C1 segment of cervical spinal cord (tissue), 14 donors: ENCODE measurements at places on chromosomes 4 and X.

DNA sequence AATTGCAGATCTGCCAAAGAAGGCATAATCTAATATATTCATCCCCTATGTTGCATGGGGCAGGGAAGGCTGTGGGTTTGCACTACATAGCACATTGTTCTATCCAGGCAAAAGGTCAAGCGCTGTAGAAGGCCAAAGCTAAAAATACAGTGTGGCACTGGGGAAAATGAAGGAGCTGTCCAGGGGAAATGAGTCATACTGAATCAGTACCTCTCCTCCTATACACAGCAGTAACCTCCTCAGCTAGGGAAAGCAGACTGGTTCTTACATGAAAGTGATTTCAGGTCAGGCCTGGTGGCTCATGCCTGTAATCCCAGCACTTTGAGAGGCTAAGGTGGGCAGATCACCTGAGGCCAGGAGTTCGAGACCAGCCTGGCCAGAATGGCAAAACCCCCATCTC lies 31.0 kb upstream of the SLC25A4 start:
- no peak for DNase-seq

DNA sequence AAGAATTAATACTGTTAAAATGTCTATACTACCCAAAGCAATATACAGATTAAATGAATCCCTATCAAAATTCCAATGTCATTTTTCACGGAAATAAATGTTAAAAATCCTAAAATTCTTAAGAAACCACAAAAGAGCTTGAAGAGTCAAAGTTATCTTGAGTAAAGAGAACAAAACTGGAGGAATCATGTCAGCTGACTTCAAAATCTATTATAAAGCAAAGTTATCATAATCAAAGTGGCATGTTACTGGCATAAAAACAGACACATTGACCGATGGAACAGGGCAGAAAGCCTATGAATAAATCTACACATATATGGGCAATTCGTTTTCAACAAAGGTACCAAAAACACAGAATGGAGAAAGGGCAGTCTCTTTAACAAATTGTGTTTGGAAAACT lies 579.0 kb downstream of the INPP4B start:
- DNase-seq = no peak

DNA sequence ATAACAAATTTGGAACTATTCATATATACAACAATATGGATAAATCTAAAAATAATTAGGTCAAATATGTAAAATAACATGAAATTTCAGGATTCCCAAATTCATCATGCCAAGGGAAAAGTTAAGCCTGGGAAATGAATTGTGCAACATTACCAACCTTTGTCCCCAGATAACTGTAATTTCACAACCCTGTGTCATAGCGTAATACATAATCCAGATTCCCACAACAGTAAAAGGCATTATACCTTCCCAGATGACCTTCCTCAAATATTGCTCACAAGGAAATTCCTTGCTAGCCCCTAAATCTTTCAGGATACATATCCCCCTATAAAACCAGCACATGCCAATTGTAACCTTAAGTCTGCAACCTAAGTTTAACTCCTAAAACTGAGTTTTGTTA lies 32.9 kb upstream of the RAB40A start:
- no peak for DNase-seq

DNA sequence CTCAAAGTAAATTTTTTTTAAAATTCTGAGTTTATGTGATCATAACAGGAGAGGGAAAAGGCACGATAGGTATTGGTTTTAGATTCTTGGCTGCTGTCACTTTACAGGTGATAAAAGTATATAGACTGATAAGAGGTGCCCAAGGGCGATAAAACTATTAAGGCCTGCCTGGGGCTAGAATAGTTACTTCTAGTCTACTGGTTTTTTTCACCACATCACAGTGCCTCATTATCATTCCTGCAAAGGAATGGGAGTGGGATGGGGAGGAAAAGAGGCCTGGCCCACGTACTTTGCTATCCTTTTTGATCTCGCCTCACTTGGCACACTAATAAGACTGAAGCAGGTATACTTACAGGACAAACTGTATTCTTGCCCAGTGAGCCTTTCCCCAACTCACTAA lies 46.6 kb downstream of the CXorf58 start:
- no peak for DNase-seq

DNA sequence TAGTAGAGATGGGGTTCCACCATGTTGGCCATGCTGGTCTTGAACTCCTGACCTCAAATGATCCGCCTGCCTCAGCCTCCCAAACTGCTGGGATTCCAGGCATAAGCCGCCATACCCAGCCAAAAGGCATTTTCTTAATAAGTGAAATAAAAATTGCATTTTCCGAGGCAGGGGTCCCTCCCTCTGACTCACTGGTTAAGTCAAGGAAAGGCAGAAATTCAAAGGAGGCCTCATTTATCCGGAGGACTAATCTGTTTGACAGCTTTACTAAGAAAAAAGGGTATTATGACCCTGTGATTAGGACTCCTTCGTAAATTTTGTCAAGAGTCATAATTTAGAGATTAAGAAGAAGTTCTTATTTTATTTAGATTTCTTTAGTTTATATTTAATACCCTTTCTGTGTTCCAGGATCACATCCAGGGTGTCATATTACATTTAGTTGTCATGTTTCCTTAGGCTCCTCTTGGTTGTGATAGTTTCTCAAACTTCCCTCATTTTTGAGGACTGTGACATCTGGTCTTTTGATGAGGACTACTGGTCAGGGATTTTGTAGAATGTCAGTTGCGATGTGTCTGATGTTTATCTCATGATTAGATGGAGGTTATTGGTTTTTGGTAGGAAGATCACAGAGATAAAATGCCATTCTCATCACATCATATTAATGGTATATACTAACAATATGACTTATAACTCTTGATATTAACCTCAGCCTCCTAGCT lies 753.7 kb upstream of the AMOT start:
- DNase-seq = no peak

DNA sequence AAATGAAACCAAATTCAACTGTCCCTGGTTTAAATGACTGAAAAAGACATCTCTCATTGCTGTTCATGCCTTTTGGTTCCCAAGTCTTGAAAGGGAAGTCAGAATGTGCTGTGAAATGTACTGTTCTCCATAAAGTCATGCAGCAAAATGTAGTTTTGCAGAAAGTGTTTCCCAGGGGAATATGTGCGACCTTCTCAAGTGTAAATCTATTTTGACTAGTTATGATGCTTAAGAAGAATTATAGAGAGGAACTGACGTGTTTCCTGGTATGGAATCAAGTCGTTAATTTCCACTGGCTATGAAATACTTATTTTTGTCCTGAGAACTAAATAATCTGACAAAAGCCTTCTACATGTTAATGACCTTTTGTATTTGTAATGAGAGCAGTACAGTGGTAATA lies 223.1 kb downstream of the CLCN4 start:
- DNase-seq = no peak

GRCh38 chrX:20144491-20144890 lies 2.9 kb upstream of the EIF1AX start:
- no peak for DNase-seq

DNA sequence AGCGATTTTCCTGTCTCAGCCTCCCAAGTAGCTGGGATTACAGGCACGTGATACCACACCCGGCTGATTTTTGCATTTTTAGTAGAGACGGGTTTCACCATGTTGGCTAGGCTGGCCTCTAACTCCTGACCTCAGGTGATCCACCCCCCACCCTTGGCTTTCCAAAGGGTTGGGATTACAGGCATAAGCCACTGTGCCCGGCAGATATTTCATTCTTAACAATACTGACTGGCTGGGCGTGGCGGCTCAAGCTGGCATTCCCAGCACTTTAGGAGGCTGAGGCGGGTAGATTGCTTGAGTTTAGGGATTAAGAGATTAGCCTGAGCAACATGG lies 1.3 kb downstream of the PQBP1 start:
- no peak for DNase-seq

DNA sequence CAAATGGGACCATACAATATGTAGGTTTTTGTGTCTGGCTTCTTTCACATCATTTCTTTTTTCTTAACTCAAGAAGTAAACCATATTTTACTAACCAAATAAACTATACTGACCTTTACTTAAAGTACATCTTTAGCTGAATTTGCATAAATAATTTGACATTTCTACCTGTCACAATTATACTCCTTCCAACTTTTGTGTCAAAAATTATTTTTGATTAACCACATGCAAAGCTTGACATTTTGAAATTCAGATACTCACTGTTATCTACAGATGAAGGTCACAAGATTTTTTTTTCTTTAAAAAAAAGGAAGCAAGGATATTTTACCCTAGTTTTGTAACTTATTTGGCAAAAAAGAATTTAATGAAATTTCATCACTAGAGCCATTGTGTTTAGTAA lies 12.0 kb upstream of the RAB9A start:
- DNase-seq = no peak

DNA sequence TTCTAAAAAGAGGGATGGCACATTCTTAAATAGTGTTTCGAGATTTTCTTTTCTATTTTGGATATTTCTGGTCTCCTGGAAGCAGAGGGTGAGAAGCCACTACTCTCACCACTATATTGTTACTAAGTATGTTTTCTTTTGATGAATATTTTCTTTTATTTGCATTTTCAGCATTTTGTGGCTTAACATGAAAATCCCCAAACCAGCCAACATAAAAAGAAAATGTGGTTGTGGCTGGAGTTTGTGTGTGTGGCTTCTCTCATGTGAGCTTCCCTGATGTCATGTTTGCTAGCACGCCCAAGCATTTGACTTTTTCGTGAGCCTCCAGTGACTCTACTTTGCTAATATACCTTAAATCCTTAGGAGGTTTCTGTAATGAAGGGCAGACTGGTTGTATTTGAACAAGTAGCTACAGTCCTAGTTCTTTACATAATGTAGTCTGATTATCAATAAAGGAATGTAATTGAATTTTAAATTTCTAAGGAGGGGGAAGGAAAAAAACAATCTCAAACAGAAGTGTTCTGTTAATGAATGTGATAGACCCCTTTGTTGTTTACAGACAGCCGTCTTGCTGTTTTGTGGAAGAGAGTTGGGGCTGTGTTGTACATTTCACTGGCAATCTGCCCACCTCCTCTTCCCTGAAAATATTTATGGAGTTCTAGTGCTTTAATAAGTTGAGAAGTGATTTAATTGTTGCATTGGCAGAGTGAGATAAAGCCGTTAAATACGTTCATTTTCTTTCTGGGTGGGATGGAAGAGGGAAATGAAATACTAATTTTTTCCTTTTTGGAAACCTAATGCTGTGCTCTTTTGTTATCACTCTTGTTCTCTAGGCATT lies 114.6 kb downstream of the ARHGAP10 start:
- DNase-seq = no peak

- no peak for DNase-seq
These were observed 683.2 kb upstream of the GNPDA2 start for GRCh38 chr4:45409536-45409935.

DNA sequence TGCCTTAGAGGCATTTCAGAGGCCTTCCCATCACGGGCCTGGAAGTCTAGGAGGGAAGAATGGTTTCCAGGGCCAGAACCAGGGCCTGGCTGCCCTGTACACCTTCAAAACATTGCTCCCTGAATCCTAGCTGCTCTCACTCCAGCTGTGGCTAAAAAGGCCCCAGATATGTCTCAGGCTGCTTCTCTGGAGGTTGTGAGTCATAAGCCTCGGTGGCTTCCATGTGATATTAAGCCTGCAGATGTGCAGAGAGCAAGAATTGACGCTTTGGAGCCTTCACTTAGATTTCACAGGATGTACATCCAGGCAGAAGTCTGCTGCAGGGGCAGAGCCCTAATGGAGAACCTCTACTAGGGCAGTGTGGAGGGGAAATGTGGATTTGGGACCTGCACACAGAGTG lies 502.5 kb downstream of the GRXCR1 start:
- no peak for DNase-seq

DNA sequence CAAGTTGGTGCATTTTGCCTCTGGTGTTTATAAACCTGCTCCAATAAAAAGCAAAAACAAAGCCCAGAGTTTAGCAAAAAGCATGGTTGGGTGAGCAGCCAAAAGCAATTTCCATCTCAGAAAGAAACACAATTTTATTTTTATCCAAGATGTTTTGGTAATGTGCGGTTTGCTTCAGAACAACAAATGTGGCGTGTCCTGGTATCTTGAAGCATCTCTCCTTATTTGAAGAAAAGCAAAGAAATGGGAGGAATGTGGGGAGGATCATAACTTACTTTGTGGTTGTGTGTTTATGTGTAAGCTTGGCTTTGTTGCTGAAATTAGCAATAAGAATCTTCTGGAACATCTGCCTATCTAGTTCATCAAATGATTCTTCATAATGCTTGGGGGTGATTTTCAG lies 88.3 kb upstream of the DDX3X start:
- DNase-seq = no peak

DNA sequence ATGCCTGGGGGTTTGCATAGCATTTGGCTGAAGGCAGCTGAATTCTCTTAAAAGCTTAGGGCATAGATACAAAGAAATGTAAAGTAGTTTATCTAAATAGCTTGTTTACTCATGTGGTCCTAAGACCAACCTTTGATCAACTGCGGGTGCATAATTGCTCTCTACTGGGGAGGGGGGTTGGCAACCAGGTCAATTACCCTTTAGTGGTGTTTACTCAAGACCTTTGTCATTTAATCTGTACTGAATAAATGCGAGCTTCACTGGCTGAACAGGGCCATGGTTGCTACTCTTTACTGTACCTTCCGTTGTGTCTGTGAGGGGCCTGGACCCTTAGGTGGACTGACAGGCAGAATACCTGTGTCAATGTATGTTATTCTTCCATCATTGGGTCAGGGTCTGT lies 102.7 kb upstream of the FAM9C start:
- DNase-seq = no peak

DNA sequence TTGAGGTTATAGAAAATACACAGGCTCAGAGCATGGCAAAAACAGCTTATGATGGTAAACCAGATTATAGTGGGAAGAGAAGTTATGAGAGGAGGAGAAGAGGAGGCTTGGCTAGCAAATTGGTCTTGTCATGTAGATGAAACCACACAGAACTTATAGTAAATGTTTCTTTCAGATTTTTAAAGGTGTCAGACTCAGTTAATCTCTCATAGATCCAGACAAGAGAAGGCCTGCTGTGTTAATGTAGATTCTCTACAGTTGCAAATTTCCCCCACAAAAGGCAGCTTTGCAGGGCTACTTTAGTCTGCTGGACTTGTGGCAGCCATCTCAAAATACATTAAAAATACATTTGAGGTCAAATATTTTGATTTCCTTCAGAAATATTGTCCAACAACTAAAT lies 1731.7 kb downstream of the ARAP2 start:
- no peak for DNase-seq
